Activated CD4-positive, alpha-beta T cell treated with anti-CD3 and anti-CD28 coated beads, Interleukin-2, amount 10 ng/mL, durations not matched to agents 24 days and 14 days (primary cell): ENCODE measurements at places on chromosomes 16 and 17. TPM values are rescaled to one million over a fixed set of nuclear protein-coding genes. Genes with fewer than 3 reads are reported as not detected.
A peak's percentile ranks its signal among the peaks of the same experiment; 100 is the strongest.

TOX3 gene
- total RNA-seq = not detected in 2 replicates

ADAP2 gene
- total RNA-seq = 0.31 and 0.86 TPM in 2 replicates

CCL3 gene
- total RNA-seq = 403 and 414 TPM in 2 replicates

DNA sequence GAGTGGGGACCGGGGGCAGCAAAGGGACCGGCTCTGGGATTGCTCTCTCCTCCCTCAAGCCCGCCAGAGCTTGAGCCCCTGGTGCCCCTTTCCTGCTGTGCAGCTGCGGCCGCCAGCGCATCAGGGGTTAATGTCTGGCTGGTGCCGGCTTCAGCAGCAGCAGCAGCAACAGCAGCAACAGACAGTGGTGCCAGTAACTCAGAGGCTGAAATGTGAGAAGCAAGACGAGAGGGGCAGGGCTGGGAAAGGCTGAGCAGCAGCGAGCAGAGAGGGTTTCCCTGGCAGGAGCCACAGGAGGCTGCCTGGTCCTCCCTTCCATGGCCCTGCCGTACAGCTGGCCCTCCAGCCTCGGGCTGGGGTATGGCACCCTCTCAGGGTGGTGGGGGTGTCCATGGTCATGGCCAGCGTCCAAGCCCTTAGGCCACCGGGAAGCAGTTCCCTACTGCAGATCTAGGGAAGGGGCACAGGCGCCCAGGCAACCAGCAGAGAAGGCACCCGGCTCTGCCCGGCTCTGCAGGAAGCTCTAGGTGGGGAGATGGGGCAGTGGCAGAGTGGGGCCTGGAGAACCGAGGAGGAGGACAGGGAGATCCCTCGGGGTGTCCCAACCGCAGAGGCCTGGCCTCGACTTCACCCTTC, 21.1 kb upstream of the TFAP4 start:
- H3K4me3 ChIP-seq = no peak overlapping the region
- H3K4me1 ChIP-seq = peaks cover 2% of the 10 kb centered on the region
- no peak overlapping the region for H3K27ac ChIP-seq
- H3K36me3 ChIP-seq = no peaks in the 10 kb centered on the region
- DNase-seq = no peak

GRCh38 chr17:4476017-4476416, 22.7 kb upstream of the SPNS2 start:
- DNase-seq = no peak
- H3K36me3 ChIP-seq = no peaks in the 10 kb centered on the region
- H3K4me1 ChIP-seq = peaks cover 6% of the 10 kb centered on the region
- peaks cover 2% of the 10 kb centered on the region for H3K27me3 ChIP-seq
- no peak overlapping the region for H3K27ac ChIP-seq

- no peak overlapping the region for H3K27ac ChIP-seq
- H3K4me1 ChIP-seq = peaks cover 2% of the 10 kb centered on the region
- no peak for DNase-seq
Observed at GRCh38 chr16:74893541-74893940, 91.4 kb downstream of the WDR59 start.

DNA sequence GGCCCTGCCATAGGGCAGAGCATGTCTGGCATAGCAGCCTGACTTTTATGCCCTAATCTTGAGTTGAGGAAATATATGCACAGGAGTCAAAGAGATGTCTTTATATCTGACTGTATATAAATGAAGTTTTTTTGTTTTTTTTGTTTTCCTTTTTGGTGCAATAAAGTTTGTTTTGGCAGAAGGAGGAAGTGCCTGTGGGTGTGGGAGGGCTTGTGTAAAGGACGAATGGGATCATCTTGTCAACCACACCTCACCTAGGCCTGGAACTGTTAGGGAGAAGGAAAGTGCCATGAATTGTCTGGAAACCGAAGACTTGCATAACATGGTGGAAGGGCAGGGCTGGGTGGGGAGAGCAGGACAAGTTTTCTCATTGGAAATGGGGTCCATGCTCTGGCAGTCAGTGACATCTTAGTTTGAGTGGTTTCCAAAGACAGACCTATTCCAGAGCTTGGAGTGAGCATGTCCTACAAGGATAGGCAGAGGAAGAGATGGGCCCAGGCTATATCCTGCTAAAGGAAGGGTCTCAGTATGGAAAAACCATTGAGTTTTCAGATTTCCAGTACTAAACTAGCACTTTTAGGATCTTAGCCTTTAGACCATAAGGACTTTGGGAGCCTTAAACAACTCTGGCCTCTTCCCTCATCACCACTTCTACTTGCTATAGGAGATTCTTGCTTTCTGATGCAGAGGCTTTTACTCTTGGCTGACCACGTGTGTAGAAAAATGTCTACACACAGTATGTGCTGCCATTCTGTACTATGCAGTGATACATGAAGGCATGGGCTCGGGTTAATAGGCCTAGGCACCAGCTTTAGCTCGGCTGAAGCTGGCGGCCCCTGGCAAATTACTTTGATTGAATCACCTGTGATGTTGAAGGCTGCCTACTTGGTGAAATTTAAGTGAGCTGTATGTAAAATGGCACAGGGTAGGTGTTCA, 15.5 kb downstream of the SNF8 start:
- H3K27ac ChIP-seq = no peak overlapping the region
- peaks cover 79% of the 10 kb centered on the region for H3K36me3 ChIP-seq
- peaks cover 11% of the 10 kb centered on the region for H3K4me1 ChIP-seq

GRCh38 chr17:4944163-4944553, 4.1 kb downstream of the RNF167 start:
- H3K36me3 ChIP-seq = peaks cover 74% of the 10 kb centered on the region
- DNase-seq = peak; percentile 90
- peak overlapping the region; percentile 95 for H3K4me3 ChIP-seq

GRCh38 chr16:57185446-57185944, 344 bp downstream of the PSME3IP1 start:
- peaks cover 37% of the 10 kb centered on the region for H3K4me1 ChIP-seq
- peak overlapping the region; percentile 97 for H3K4me3 ChIP-seq
- peak overlapping the region; percentile 98 for H3K27ac ChIP-seq
- no peak for DNase-seq

GRCh38 chr17:66438101-66438500, 135.7 kb downstream of the PRKCA start:
- peaks cover 37% of the 10 kb centered on the region for H3K36me3 ChIP-seq
- H3K27me3 ChIP-seq = no peaks in the 10 kb centered on the region
- DNase-seq = no peak
- H3K4me3 ChIP-seq = no peak overlapping the region

DNA sequence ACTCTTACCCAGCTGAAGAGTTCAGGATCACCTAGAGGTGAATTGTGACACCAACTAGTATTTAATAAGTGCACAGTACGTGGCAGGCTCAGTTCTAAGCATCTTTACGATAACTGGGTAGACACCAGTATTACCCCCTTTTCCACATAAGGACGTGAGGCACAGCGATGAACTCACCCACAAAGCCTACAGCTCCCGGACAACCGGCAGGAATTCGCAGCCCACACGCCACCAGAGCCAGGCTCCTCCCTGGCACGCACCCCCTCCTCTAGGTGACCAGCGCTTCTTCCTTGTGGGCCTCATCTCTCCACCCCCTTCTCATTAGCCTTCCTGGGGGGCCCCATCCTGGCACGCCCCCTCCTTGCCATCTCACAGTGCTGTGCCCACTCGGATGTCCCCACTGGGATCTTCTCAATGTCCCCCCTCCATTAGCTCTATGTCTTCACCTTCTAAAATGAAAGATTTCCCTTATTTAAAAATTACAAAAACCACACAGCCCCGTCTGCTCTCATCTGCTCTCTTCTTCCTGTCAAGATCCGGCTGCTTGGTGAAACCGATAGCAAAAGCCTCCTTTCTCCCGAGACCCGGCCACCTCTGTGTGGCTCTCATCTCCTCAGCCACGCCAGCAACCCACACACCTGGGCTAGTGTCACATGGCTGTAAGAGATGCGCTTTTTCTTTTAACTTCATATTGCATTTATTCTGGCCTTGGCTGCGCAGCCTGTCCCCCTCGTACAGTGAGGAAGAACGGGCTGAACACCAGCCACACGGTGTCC, 20.8 kb downstream of the IFT140 start:
- H3K27ac ChIP-seq = no peak overlapping the region
- no peaks in the 10 kb centered on the region for H3K4me1 ChIP-seq
- H3K4me3 ChIP-seq = no peak overlapping the region
- DNase-seq = no peak

- H3K36me3 ChIP-seq = no peaks in the 10 kb centered on the region
- no peak overlapping the region for H3K27ac ChIP-seq
- H3K4me3 ChIP-seq = no peak overlapping the region
- DNase-seq = no peak
Observed at GRCh38 chr16:13426269-13426668, 493.7 kb upstream of the ERCC4 start.

DNA sequence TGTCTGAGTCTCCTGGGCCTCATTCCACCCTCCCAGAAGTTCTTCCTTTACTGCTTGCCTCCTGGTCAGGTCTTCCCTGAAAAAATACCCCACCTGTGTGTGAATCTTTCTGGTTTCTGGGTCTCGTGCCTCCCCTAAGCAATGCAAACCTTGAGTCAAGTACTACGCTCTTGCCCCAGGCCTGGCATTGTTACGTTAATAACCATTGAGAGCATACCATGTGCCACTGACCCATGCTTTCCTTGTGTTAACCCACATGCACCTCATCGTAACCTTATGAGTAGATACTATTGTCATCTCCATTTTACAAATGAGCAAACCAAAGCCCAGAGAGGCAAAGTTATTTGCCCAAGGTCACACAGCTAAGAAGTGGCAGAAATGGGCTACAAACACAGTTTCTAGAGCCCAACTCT, 25.4 kb upstream of the TOB1 start:
- no peak for DNase-seq
- no peak overlapping the region for H3K27ac ChIP-seq
- no peaks in the 10 kb centered on the region for H3K36me3 ChIP-seq
- no peak overlapping the region for H3K4me3 ChIP-seq
- H3K4me1 ChIP-seq = peaks cover 9% of the 10 kb centered on the region
